Activated naive CD4-positive, alpha-beta T cell (primary cell): ENCODE measurements at places on chromosomes 3 and 15.

DNA sequence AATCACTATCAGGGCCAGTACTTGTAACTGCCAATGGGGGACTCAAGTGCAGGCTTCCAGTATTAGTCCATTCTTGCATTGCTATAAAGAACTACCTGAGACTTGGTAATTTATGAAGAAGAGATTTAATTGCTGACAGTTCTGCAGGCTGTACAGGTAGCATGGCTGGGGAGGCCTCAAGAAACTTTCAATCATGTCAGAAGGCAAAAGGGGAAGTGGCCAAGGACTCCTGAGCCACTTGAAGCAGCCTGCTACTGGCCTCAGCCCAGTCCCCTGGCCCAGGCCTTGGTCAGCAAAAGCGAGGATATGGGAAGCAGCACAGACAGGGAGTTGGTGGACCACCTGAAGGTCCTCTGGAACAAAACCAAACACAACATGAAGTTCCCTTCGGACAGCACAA, 29.2 kb upstream of the OR5K1 start:
- no peak for DNase-seq

DNA sequence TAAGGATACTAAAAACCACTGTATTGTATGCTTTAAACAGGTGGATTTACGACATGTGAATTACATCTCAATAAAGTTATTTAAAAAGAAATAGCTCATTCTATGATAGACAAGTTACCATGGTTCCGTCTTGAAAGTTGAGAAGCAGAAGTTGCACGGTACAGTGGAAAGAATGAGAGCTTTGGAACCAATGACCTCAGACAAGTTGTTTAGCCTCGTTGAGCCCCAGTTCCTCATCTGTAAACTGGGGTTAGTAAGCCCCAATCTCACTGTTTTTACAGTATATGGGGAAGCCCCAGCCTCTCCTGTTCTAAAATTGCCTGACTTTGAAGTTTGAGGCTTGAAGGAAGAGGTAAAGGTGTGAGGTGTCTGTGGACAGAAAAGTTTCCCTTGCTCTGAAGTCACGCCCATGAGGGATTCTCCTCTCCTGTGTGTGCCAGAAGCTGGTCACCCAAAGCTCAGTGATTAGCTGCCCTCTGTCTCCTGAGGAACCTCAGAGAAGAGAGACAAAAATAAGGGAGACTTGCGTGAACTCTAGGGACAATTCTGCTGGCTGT, 10.0 kb downstream of the CRYGS start:
- no peak for DNase-seq

DNA sequence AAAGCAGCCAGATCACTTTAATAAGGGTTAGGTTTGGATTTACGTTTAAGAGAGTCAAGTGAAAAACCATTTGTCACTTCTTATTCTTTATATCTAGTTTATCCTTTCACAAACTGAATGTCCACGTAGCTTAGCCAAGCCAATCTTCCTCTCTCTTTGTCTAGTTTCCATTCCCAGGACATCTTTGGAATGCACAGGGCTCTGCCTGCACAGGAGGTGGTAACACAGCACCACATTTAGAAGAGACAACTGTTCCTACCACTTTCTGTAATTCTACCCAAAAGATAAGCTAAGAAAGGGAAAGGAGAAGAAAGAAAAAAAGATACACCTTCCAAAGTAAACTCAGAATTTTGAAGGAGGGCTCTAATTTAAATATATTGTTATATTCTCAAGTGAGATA, 67.9 kb downstream of the IGSF11 start:
- DNase-seq, result no peak

DNA sequence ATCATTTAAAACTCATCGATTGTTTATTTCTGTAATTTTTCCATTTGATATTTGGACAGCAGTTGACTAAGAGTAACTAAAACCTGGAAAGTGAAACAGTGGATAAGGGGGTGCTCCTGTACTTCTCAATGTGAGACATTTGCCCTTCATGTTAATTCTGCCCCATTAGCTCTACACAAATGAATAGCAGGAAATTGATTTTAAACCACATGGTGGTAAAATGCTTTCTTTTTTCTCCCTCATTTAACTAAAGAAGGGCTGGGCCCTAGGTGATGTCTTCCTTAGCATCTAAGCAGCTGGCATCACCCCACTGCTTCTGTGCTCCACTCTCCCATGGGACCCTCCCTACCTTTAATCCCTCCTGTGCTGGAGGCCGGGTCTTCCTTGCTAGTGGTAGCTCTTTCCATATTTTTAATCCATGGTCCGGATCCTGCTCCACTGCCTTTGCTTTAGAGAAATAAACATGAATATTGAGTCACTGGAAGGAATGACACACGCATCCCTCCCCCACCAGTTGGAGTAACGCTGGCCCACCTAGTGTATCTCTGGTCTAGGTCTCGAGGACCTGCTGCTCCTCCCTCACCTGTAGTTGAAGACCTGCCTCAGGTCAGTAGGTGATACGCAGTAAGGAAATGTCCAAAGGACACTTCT, 30.2 kb upstream of the LAMP3 start:
- no peak for DNase-seq

DNA sequence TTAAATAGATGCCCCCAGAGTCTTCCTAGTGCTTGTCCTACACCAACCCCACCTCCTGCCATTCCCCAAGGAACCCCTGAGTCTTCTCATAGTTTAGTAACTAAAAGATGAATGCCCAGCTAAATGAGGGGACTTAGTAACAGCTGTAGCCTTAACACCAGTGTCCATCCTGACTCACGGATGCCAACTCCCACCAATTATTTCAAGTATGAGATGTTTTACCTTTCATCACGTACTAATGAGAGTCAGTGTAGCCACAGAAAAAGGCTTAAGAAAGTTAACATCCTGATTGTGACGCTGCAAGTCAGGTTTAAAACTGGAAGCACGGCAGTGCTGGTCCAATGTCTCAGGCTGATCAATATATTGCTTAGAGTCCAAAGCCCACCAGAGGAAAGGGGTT, 109.9 kb downstream of the FMN1 start:
- no peak for DNase-seq

GRCh38 chr3:162718697-162719096, 1222.1 kb downstream of the OTOL1 start:
- DNase-seq, result no peak

DNA sequence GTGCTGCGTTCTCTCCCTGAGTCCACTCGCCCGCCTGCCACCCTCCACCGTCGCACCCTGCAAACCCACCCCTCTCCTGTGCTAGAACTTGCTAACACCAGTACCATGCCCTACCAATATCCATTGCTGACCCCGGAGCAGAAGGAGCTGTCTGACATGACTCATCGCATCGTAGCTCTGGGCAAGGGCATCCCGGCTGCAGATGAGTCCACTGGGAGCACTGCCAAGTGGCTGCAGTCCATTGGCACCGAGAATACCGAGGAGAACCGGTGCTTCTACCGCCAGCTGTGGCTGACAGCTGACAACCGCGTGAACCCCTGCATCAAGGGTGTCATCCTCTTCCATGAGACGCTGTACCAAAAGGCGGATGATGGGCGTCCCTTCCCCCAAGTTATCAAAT, 4.9 kb upstream of the ALAS1 start:
- DNase-seq, result no peak

GRCh38 chr15:100394736-100395440, 53.1 kb upstream of the ADAMTS17 start:
- DNase-seq, result no peak

- no peak for DNase-seq
Measured at GRCh38 chr3:123757281-123757940, 126.7 kb downstream of the MYLK start.

DNA sequence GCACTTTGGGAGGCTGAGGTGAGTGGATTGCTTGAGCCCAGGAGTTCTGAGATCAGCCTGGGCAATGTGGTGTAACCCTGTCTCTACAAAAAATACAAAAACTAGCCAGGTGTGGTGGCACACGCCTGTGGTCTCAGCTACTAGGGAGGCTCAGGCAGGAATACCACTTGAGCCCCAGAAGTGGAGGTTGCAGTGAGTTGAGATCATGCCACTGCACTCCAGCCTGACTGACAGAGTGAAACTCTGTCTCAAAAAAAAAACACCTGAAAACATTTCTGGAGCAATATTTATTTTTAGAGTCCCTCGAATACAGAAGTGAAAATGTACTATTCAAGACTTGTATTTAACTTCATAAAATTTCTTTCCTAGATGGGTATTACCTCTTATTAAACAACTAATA, 4.6 kb downstream of the SPCS1 start:
- DNase-seq, result no peak

DNA sequence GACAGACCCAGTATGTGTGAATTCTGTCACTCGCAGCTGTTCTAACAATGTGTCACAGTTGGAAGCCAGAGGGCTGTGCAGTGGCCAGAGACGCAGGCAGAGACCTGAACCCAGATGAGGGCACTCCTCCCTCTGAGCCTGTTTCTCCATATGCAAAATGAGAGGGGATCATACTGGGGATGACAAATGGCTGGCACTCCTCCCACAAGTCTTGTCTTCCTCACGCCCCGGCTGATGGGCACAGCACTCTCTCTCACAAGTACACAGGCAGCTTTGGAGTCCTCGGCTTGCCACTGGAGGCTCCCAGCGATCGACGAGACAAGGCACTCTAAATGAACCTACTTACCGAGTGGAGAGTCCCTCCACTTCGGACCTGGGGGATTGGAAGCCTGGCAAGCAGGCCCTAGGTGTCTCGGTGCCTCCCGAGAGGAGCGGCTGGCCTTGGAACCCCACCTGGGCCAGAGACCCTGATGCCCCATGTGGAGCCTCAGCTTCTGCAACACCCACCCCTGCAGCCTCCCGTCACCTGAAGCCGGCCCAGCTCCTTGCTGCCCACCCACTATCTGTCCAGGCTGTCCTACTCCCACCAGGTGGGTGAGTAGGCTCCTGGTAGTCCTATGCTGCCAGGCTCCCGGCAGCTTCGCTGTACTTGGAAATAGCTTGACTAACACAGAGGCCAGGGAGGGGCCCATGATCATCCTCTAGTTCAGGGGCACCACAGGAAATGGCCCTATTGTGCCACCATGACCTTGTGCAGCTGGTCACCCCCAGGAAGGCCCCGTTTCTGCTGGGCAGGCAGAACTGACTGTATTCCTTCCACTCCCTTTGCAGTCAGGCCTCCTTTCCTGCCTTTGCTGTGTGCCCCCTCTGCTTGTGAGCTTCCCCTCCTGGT, 65.0 kb upstream of the IQSEC1 start:
- no peak for DNase-seq

DNA sequence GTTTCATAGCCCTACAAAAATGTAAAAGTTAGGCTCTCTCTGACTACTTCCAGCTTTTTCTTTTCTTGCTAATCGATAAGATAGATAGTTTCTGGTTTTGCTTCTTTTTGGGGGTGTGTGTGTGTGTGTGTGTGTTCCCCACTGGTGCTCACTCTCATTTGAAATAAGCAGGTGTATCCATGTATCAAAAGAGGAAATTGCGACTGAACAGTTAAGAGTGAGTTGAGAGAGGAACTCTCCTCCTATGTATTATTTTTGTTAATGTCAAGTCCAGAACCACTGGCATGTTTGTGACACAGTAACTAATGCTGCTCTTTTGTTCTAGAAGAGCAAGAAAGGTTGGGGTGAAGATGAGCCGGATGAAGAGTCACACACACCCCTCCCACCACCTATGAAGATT, 96.7 kb upstream of the UMPS start:
- no peak for DNase-seq

DNA sequence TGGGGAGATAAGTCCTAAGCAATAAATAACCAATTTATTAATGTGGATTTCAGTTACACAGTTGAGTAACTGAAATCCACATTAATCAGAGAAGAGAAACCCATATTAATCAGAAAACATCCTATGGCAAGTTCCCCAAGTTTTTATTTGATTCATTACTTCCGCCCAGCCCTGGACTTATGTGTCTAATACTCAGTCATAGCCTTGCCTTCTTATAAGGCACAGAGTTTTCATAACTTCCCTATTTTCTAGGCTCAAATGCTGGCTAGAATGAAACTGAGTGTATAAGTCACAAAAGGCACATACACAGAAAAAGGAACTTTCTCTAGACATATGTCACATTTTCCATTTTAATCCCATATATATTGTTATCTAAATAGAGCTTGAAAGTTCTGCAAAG, 28.8 kb downstream of the CD47 start:
- DNase-seq, result no peak

DNA sequence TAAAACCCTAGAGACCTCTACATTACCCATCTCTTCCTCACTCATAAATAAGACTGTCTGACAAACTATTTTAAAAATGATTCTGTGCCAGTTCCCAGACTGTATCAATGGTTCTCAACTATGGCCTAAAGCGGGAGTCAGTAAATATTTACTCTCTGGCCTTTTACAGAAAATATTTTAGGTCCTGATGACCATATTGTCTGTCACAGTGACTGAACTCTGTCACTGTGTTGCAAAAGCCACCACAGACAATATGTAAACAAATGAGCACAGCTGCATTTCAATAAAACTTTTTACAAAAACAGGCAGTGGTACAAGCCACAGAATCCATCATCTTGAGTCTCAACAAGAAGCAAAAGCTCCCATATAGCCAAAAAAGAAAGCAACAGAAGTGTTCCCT, 45.4 kb downstream of the PLOD2 start:
- no peak for DNase-seq

GRCh38 chr3:88267847-88268246, 118.1 kb downstream of the C3orf38 start:
- DNase-seq, result no peak

- peak; percentile 5 for DNase-seq
Measured at GRCh38 chr3:193593668-193594030, 641 bp downstream of the OPA1 start.

DNA sequence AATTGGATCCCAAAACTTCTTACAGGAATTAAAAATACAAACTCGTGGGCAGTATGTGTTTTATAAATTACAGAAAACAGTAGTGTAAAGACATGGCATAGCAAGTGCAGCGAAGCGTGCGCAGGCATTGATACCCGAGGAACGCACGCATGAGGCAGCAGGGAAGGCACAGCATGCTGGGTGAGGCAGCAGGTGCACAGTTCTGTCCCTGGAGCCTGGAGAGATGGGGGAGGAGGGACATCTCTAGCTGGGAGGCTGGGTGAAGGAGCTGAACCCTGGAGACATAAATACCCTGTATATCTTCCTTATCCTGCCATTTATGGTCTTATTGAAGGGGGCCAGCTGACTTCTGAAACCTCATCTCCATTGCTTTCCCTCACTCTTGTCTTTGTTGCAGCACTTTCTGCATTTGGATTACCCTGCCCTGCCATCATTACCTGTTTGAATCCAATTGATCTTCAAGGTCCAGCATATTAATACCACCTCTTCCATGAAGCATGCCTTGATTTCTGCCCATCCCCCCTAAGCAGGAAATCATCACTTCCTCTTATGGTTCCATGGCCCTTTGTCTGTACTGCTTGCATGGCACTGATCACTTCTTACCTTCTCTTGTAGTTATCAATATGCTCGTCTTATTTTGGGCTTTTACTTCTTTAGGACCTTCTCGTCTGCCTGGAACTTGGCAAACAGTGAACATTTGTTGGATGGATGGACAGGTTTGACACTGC, 20.5 kb downstream of the LPP start:
- no peak for DNase-seq
